ENCODE measurements at places on chromosomes 2 and 18.
A peak's percentile ranks its signal among the peaks of the same experiment; 100 is the strongest.

DNA sequence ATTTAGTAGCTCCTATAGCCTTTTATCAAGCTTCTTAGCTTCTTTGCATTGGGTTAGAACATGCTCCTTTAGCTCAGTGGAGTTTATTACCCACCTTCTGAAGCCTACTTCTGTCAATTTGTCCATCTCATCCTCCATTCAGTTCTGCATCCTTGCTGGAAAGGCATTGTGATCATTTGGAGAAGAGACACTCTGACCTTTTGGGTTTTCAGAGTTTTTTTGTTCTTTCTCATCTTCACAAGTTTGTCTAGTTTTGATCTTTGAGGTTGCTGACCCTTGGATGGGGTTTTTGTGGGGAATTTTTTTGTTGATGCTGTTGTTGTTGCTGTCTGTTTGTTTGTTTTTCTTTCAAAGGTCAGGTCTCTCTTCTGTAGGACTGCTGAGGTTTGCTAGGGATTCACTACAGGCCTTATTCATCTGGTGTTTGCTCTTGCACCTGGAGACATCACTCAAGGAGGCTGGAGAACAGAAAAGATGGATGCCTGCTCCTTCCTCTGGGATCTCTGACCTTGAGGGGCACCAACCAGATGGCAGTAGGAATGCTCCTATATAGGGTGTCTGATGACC is 13.9 kb upstream of the TANK start:
- DNase-seq, result no peak

- DNase-seq, result no peak
Observed at GRCh38 chr18:59892123-59892522, 7.7 kb upstream of the PMAIP1 start.

DNA sequence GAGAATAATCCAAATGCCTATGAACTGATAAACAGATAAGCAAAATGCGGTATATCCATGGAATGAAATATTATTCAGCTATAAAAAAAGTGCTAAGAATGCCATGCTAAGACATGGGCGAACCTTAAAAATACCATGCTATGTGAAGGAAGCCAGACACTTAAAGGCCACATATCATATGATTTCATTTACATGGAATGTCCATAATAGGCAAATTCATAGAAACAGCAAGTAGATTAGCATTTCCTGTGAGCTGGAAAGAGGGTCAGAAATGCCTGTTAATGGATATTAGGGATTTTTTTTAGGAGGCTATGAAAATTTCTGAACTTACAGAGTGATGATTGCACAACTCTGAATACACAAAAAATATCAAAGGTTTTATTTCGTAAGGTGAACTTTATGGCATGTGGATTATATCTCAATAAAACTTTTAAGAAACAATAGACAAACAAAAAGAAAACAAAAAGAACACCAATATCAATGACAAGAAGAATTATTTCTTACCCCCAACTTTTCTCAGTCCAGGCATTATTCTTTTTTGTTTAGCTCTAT is 1207.7 kb downstream of the SUCLG1 start:
- DNase-seq, result no peak

- DNase-seq, result peak; percentile 3
Observed at GRCh38 chr2:231900486-231900942, 25.7 kb downstream of the NPPC start.

GRCh38 chr2:6826081-6826913 is 39.4 kb downstream of the CMPK2 start:
- no peak for DNase-seq

- DNase-seq, result no peak
Observed at GRCh38 chr2:186327251-186327868, 158.7 kb upstream of the ZC3H15 start.

- no peak for DNase-seq
Observed at GRCh38 chr2:28639836-28640235, 111.8 kb upstream of the PPP1CB start.

DNA sequence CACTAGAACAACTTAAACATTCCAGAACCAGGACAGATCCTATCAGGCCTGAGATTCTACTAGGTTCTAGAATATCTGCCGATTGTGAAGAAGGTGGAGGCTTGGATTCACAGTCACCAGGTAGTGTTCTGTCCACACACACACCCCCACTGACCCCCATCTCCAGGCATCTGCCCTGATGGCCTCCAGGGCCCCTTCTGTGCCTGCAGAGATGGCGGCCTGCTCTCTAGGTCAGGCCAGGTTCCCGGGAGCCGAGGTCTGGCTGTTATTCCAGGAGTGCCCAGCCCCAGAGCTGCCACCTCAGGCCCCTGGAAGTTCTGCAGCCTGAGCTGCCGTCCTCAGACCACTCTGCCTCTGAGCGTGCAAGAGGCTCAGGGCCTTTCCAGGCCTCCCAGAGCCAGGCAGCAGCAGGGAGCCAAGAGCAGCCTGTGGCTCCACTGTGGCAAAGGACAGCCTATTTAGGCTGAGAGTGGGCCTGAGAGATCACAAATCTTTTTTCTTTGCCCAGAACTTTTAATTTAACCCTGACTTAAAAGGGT is 96.2 kb upstream of the ASAP2 start:
- no peak for DNase-seq

GRCh38 chr2:108855194-108855593 is 68.6 kb downstream of the CCDC138 start:
- no peak for DNase-seq

- no peak for DNase-seq
Observed at GRCh38 chr2:241613017-241613780, 23.8 kb downstream of the THAP4 start.

GRCh38 chr2:221527776-221528309 is 44.3 kb downstream of the EPHA4 start:
- no peak for DNase-seq

DNA sequence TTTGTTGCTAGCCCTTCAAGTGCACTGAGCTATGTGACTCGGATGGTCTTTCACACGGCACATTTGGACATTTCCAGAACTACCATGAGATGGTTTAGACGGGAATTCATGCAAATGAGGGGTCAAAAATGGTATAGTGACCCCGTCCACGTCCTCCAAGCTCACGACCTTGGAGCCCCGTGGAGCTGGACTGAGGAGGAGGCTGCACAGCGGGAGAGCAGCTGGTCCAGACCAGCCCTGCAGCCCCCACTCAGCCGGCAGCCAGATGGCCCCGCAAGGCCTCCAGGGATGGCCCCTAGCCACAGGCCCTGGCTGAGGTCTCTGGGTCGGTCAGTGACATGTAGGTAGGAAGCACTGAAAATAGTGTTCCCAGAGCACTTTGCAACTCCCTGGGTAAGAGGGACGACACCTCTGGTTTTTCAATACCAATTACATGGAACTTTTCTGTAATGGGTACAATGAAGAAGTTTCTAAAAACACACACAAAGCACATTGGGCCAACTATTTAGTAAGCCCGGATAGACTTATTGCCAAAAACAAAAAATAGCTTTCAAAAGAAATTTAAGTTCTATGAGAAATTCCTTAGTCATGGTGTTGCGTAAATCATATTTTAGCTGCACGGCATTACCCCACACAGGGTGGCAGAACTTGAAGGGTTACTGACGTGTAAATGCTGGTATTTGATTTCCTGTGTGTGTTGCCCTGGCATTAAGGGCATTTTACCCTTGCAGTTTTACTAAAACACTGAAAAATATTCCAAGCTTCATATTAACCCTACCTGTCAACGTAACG is 88.8 kb downstream of the EPAS1 start:
- DNase-seq, result no peak

DNA sequence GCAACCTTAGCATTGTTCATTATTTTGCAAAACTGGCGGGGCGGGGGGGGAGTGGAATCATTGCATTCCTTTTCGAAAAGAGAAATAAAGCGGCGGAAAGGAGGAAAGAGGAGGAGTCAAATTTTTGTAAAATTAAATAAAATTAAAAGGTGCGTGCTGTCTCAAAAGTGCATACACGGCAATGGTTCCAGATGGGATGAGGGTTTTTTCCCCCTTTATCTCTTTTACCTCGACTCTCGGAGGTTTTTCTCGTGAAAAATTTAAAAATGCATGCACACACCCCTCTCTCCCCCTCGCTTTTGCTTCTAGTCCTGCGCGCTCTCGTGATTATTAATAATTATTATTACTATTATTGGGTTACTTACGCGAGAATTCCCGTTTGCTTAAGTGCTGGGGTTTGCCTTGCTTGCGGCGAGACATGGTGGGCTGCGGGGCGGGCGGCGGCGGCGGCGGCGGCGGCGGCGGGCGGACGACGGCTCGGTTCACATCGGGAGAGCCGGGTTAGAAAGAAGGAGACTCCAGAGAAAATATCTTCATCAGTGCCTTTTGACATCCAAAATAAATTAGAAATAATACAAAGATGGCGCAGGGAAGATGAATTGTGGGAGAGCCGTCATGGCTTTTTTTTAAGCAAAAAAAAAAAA is 481 bp downstream of the BCL11A start:
- DNase-seq, result no peak

GRCh38 chr2:124586210-124586609 is 561.1 kb downstream of the CNTNAP5 start:
- no peak for DNase-seq

DNA sequence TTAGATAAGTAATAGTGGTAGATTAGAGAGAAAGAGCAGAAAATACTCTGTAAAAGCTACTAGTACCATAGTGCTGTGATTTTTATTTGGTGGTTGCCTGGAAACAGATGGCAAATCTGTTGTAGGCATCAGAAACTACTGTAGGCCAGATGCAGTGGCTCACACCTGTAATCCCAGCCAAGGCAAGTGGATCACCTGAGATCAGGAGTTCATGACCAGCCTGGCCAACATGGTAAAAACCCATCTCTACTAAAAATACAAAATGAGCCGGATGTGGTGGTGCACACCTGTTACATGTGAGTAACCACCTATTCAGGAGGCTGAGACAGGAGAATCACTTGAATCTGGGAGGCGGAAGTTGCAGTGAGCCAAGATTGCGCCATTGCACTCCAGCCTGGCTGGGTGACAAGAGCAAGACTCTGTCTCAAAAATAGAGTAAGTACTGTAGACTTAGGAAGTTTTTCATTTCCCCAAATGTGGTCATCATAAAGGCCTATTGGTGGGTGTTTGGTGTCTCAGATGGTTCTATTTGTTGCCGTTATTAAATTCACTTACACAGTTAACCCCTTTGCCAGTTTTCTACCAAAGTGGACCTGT is 79.6 kb downstream of the SPTBN1 start:
- DNase-seq, result no peak

- DNase-seq, result no peak
Observed at GRCh38 chr2:100195942-100196341, 53.6 kb upstream of the AFF3 start.

GRCh38 chr18:63444580-63444979 is 22.3 kb upstream of the VPS4B start:
- DNase-seq, result no peak

GRCh38 chr18:32899819-32900218 is 127.0 kb upstream of the KLHL14 start:
- DNase-seq, result no peak

DNA sequence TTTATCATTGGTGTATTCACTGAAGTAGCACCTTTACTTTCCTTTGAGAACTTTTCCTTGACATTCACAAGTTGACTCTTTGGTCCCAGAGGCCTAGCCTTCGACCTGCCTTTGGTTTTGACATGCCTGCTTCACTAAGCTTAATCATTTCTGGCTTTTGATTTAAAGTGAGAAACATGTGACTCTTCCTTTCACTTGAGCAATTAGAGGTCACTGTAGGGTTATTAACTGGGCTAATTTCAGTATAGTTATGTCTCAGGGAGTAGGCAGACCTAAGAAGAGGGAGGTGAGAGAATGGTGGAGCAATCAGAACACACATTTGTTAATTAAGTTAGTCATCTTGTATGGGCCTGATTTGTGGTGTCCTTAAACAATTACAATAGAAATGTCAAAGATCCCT is 1040.7 kb upstream of the SLC39A10 start:
- DNase-seq, result no peak

GRCh38 chr2:137566387-137566786 is 397.9 kb upstream of the HNMT start:
- no peak for DNase-seq
